ENCODE measurements at places on chromosomes 4 and X.
A peak's percentile ranks its signal among the peaks of the same experiment; 100 is the strongest.

DNA sequence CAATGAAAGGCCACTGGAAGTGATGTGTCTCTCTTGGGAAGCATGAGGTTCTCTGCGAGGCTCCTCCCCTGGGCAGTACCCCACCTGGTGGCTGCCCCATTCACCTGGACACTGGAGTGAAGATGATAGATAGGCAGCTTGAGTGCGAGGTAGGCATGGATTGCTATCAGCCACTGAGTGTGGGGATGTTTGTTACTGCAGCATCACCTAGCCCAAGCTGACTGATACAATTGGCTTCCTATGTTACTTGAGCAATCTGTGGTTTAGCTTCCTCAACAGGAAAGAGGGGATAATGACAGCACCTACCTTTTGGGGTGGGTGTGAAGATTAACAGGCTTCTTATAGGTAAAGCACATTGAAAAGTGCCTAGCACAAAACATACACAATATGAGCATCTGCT, 30.8 kb downstream of the ADRA2C start:
- DNase-seq, result no peak

GRCh38 chr4:106677213-106677612, 308.6 kb upstream of the GIMD1 start:
- no peak for DNase-seq

DNA sequence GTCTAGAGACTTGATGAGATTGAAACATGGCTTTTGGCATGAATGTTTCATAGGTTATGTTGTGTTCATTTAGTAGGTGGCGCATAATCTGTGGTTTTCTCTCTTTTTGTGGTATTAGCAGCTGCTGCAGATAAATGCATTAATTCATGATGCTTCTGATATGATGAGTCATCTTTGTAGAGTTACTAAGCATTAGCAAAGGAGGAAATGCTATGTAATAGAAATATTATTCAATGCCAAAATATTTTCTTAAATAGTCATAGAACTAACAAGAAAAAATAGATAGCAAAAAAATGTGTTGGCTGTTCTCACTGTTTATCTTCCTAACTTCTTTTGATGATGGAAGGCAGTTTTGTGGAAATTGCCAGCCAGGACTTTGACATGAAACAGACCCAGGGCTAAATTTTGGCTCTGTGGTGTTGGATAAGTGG, 3.6 kb downstream of the ZXDB start:
- no peak for DNase-seq

- no peak for DNase-seq
Observed at GRCh38 chr4:177285953-177286352, 23.7 kb upstream of the NEIL3 start.

DNA sequence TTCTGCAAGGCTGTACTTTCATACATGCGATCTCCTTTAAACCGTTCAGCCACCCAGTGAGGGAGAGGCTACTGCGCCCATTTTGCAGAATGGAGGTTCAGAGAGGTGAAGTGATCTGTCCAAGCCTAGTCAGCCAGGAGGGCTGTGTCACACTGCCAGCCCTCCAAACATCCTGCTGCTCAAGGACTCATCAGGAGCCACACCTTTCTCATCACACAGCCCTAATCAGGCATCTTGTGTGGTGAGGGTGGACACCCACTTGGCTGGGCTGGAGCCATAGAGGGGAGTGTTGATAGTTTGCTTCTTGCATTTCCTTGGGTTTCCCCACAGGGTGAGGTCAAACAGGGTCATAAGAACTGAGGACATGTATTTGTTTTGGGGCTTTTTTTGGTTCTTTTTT, 5.4 kb upstream of the CXCR3 start:
- DNase-seq, result no peak

DNA sequence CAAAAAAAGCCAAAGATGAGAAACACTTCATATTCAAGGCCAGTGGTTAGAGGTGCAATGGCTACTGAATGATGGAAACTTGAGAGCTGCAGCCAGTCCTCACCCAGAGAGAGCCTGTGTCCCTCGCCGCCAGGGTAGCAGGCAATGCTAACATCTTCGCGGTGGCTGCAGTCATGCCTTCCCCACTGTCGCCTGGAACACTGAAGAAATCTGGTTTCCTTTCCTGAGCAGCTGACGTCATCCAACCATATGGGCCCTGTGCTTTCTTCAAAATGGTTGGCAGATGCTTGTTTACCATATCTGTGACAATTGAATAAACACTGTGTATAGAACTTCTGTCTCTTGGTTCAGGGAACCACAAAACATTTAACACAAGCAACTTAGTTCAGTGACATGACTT, 39.7 kb downstream of the PRSS12 start:
- DNase-seq, result peak; percentile 9

- DNase-seq, result no peak
Observed at GRCh38 chr4:114281164-114281960, 301.9 kb upstream of the ARSJ start.

DNA sequence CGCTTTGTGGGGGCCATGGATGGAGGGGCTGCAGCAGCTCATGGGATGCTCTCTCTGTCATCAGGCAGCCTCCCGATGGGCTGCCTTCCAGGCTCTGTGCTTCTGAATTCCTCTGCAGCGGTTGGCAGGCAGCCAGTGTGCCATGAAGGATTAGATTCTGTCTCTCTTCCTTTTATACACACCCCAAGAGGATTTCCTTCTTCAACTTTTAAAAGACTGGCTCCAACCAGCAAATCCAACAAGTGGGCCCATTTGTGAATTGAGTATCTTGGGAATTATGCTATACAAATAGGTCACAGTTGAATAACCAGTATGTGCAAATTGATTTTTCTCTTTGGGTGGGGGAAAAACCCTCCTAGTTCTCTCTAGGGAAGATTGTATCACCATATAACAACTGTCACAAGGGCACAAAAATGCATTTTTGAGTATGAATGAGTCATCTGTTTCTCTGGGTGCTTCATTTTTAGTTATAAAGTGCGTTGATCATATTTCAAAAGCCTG, 96.8 kb upstream of the FAT1 start:
- no peak for DNase-seq

DNA sequence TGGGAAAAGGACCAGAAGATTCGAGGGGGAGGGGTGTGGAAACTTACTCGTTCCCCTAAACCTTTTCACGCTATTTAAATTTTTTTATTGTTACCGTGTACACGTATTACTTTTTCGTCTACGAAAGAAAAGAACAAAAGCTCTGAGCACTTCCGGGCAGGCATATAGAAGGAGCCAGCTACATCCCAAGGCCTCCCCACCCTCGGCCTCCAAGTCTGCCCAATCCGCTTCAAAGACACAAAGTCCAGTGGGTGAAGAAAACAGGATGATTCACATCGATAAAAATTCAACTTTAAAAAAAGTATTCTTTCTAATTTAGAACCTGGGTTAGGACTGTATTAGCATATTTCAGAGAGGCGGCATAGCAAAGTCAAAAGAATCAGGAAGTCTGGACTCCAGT, 23.1 kb downstream of the SEL1L3 start:
- no peak for DNase-seq

GRCh38 chrX:34900691-34901090, 41.9 kb upstream of the FAM47B start:
- no peak for DNase-seq

DNA sequence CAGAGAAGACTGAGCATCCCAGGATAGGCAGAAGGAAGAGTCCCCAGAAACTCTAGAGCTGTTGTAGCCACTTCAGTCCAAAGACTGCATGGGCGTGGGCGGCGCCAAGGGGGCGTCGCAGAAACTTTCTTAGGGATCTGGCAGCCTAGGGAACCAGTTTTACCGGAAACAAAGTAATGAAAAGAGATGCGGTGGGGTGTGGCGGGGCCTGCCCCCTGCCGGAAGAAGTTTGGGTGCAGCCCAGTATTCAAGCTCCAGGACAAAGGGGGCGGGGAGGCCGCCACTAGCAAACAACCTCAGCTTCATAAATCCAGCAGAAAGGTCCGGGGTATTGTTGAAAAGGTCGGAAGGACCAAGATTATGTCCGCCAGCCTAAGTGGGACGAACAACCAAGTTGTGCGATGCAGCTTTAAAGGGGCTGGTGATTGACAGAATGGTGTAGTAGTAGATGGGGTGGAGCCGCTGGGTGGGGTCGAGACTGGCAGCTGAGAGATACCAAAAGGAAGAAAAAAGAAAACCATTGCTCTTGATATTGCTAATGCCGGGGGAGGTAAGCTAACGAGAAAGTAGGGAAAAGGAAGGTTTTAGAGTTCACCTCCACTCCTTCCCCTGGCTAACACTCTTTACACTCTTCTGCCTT, 190.5 kb downstream of the RRAGB start:
- peak; percentile 7 for DNase-seq

GRCh38 chr4:1983846-1984405, 24.8 kb downstream of the NELFA start:
- DNase-seq, result no peak

GRCh38 chr4:7813674-7814073, 126.0 kb downstream of the AFAP1 start:
- DNase-seq, result no peak

GRCh38 chr4:53547983-53548382, 43.3 kb downstream of the LNX1 start:
- no peak for DNase-seq

- no peak for DNase-seq
Observed at GRCh38 chr4:141427726-141428296, 207.1 kb downstream of the ZNF330 start.

GRCh38 chr4:18069810-18070209, 48.3 kb upstream of the LCORL start:
- DNase-seq, result no peak

DNA sequence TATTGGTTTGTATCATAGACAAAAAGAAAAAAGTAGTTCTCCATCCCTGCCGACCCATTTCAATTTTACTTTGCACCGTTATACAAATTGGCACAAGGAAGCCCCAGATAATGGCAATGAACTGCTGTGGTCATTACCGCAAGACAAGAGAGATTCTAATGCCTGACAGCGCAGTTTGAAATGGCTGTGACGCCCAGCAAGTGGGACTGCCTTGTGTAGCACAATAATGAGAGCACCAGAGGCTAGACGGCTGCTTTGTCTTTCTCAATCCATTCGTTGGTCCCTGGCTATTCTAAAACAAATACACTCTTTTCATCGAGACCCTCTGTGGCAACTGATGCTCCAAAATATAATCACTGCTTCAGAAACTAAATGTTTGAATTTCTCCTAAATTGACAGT, 192.4 kb upstream of the NEIL3 start:
- peak; percentile 37 for DNase-seq

DNA sequence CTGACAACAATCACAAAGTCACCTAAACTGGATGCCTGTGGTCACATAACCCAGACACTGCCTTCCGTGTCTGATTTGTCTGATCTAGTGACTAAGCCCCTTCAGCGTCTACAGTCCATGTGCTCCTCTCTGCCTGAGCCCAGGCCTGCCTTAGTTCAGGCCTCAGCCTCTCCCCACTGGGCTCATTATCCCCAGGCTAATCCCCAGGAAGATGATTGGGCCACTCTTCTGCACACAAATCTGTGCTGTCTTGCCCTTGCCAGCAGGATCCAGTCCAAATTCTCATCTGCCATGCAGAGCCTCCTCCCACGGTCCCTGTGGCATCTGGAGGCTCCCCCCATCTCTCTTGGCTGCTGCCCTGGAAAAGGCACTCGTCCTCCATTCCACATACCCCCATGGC, 96.5 kb downstream of the SLC2A9 start:
- DNase-seq, result peak; percentile 22

GRCh38 chr4:3656416-3657356, 109.5 kb upstream of the ADRA2C start:
- DNase-seq, result no peak

DNA sequence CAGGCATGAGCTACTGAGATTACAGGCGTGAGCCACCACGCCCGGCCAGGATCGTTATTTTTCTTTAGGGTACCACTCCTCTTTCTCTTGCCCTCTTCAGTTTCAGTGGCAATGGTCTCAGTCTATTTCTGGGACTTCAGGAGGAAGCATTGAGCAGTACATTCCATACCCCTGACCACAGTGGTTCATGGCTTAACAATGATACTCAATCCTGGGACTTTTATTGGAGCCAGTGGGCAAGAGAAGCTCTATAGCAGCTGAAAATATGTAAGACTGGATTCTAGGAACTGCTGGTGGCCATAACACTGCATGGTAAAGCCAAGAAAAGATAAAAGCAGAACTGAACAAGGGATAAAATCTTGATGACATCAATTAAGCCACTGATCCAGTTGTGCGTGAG, 5.8 kb upstream of the CCNA2 start:
- no peak for DNase-seq

- no peak for DNase-seq
Observed at GRCh38 chr4:181204109-181204508, 1039.1 kb upstream of the TENM3 start.

DNA sequence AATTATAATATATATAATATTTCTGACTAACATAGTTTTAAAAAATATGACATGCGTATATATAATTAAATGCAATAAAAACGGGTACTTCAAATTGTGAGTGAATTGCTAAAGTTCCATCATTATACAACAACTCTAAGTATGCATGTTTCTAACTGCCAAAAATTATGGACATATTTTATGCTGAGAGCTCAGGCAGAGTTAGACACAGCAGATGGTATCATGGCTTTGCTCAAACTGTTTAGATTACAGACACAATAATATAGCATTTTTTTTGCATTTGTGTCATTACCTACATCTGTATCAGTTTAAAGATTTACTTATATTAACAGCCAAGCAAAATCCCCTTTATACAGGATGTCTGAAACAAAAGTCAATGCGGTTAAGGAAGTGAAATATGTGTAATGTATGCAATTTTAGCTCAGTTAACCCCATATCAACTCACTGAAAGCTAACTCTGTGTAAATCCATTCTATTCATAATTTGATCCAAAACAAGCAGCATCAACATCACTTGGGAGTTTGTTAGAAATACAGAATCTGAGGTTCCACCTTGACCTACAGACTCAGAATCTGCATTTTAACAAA, 119.1 kb upstream of the CNKSR2 start:
- no peak for DNase-seq

DNA sequence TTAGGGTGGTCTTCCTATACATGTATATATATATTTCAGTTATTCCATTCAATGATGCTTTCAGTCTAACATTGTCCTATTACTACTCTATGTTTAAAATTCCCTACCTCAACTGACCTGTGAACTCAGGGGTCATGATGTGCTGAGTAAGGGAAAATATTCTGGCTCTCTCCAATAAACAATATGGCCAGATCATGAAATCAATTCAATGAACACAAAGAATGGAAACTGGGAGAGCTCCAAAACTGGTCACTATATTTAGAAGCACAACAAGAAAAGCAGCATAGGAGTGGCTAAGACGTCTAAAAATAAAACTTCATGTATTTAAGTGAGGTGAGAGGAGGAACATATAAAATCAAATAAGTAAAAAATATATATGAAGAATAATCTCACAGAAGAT, 304.5 kb downstream of the PPP3CA start:
- no peak for DNase-seq

- DNase-seq, result peak; percentile 20
Observed at GRCh38 chrX:111100191-111100590, 4.2 kb downstream of the PAK3 start.

GRCh38 chr4:168605411-168605810, 108.6 kb downstream of the PALLD start:
- no peak for DNase-seq

GRCh38 chr4:113711883-113712662, 49.5 kb downstream of the CAMK2D start:
- DNase-seq, result no peak

DNA sequence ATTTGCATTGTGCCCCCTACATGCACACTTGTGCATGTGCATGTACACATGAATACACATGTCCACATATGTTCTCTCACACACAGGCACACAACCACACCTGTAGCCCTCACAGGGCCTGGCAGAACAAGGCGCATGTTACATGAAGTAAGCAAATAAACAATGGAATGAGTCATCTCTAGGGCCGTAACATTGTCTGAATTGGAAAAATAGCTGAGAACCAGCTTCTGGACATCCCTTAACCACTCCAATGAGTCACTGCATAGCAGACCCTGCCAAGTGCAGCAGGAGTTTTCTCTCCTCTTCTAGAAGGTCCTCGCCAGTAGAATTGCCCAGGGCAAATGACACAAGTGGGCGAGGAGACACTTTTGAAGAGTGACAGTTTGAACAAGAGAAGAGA, 66.1 kb downstream of the MAGEA10 start:
- DNase-seq, result no peak
